IPS-NIHi11 (cell line): ENCODE measurements at places on chromosomes 13 and 19.

- DNase-seq, result peak; percentile 29
These were observed 140.6 kb downstream of the SIPA1L3 start for GRCh38 chr19:38047641-38048040.

DNA sequence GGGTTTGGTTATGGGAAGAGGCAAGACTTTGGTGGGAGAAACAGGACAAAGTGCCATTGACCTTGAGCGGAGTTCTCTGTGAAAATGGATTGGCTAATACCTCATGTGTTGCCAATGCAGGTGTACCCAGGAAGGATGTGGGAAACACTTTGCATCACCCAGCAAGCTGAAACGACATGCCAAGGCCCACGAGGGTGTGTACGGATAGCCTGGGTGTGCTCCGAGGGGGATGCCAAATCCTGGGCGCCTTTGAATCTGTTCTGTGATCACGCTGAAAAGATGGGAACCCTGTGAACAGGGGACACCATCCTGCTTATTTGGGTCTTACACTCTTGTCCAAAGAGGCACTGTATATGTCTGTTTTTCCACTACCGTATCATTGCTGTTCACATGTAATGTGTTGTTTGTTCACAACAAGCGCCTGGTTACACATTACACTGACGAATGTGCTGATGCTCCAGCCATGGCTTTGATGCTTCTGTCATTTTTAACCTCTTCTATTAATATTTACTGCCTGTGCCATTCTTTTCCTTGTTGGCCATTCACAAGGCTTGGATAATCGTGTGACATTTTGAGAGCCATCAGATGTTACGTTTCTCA, 8.3 kb downstream of the GTF3A start:
- no peak for DNase-seq

DNA sequence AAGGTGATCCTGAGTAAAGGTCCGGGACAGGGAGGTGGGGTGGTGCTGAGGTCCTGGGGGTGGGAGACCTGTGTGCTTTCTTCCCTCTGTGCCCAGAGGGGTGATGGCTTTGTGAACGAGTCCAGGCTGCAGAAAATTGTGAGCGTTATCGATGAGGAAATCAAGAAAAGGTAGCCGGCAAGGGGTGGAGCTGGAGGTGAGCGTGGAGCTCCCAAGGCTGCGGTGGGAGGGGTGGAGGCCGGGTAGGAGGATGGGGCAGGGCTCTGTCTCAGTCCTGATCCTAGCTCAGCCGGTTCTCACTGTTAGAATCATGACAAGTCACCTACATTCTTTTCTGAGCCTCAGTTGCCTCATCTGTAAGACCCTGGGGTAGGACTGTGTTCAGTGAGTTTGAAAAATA, 4.0 kb downstream of the SELENOV start:
- DNase-seq, result no peak

GRCh38 chr19:44623626-44624025, 10.3 kb downstream of the IGSF23 start:
- DNase-seq, result no peak

DNA sequence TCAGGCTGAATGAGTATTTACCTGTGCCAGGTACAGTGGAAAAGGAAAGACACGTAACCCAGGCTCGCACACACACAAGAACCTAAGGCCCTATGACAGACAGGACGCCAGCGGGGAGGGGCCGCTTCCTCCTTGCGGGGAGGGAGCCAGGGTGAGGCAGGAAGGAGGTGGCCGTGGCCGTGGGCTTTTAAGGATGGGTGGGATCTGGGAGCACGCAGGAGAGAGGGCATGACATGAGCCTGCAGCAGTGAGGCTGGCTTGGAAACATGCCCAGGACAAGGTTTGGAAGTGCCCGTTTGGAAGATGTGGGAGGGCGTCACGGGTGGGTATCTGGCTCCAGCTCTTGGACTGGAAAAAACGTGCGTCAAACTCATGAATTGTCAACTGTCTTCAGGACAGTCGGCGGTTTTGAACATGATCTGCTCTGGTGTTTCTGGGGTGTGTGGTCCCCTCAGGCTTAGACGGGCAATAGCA, 20.1 kb downstream of the SH3GL1 start:
- no peak for DNase-seq
